ENCODE measurements at places on chromosomes 2 and 18.

- DNase-seq, result peak; percentile 94
Measured at GRCh38 chr2:54336136-54336976, 80.3 kb upstream of the TSPYL6 start.

GRCh38 chr2:140295767-140296166 lies 1515.6 kb upstream of the NXPH2 start:
- DNase-seq, result no peak

GRCh38 chr2:231293163-231293562 lies 94.7 kb downstream of the ARMC9 start:
- DNase-seq, result no peak

DNA sequence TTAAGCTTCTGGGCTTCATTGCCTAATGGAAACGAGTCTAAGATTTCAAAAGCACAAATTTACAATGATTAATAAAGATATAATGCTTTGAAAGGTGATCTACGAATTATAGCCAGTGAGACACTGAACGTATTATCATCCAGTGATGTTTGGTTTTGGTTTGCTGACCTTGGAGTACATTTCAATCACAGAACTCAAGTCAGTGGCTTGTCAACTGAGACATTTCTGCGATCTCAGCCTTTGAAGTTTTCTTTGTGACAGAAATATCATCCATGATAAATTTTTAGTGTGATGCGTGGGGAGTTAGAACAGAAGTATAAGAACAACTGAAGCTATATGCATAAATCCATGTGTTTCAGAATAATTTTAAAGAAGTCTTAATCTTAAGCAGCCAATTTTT lies 263.8 kb downstream of the TCF4 start:
- DNase-seq, result no peak
